ENCODE measurements at places on chromosomes 16 and 17. TPM values are rescaled to one million over a fixed set of nuclear protein-coding genes. Genes with fewer than 3 reads are reported as not detected.

GRCh38 chr16:84881702-84882521 lies 62.1 kb downstream of the CRISPLD2 start:
- DNase-seq, result peak; percentile 98

DNA sequence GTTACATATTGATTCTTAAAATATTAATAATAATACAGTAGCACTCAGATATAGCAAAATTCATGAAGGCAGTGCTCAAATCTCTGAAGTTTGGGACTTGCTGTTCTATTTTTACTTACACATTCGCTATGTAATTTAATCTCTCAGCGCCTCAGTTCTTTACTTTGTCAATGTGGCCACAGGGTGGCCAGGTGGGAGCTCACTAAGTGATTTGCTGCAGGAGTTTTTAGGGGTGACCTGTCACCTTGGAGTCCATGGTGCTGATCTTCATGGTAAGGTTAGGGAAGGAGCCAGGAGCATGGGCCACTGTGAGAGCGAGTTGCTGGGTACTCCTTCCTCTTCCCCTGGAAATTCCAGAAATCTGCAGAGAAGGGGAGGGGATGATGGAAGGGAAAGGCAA lies 28.1 kb downstream of the VWA3A start:
- no peak for DNase-seq

- no peak for DNase-seq
Measured at GRCh38 chr16:68070249-68070730, 14.9 kb upstream of the NFATC3 start.

GRCh38 chr17:12007466-12007865 lies 10.2 kb upstream of the ZNF18 start:
- no peak for DNase-seq

DNA sequence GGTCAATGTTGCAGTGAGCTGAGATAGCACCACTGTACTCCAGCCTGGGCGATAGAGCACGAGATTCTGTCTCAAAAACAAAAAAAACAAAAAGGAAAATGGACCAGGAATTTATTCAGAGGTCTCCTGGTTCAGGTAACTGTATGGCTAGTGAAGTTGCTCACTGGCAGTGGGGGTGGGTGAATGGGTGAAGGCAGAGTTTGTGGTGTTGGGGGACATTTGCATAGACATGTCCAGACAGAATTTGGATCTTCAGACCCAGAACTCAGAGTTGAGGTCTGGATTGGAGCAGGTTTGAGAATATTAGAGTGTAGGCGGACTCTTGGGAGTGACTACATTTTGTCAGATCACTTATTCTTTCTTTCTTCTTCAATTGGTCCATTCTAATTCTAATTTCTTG lies 55.0 kb downstream of the SMPD3 start:
- no peak for DNase-seq

DNA sequence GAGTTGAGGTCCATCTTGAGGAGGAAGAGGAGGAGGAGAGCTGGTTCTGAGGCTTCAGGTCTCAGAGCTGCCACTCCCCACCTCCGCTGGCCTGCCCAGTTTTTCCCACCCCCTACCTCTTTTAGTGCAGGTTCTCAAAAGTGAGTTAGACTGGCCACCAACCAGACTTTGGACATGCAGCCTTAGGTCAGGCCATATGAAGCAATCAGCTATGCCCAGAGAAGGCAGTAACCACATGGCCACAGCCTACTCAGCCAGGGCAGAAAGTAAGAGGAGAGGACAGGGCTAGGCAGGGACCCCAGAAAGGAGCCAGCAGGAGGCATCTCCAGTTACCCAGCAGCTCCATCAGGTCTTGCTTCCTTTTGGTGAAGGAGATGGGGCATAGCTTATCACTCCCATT lies 9.0 kb downstream of the MYO15A start:
- no peak for DNase-seq

DNA sequence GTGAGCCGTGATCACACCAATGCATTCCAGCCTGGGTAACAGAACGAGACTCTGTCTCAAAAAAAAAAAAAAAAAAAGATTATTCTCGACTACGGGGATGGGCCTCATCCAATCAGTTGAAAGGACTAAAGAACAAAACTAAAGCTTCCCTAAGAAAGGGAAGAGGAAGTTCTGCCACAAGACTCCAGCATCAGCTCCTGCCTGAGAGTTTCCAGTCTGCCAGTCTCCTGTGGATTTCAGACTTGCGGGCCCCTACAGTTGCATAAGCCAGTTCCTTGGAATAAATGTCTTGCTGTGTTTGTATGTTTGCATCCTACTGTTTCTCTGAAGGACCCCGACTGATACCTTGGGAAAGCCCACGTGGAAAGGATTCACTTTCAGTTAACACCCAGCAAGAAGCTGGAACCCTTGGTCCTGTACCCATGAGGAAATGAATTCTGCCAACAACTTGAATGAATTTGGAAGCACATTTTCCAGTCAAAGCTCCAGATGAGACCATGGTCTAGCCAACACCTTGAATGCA lies 26.3 kb upstream of the FZD2 start:
- DNase-seq, result no peak

GRCh38 chr17:17638467-17638866 lies 42.8 kb upstream of the RAI1 start:
- DNase-seq, result no peak

DNA sequence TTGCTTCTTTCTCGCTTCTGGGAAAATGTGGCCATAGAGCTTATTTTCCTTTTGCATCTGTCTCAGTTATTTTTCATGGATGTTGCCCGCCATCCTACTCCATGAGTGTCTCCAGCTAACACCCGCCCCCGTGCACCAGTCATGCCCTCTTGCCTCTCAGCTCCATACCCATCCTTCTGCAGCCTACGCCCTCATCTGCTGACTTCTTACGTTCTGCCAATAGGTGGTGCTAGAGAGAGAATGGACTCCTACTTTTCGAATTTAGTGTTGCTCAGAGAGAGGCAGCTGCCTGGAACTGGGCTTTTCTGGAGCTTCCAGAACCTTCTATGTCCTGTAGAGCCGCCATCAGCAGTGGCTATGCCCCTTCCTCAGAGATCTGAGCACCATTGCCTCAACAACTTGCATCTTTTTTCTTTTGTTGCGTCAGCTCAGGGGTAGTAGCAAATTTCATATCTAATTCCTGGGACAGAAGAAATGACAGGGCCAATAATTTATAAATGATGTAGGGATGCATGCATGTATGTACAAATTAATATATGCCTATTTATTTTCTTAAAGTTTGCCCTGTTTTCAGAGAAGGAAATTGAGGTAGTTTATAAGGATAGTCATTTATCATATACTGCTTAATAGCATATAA lies 119.7 kb upstream of the MYOCD start:
- peak; percentile 72 for DNase-seq

- DNase-seq, result no peak
Measured at GRCh38 chr16:454397-454940, 29.0 kb downstream of the RAB11FIP3 start.

DNA sequence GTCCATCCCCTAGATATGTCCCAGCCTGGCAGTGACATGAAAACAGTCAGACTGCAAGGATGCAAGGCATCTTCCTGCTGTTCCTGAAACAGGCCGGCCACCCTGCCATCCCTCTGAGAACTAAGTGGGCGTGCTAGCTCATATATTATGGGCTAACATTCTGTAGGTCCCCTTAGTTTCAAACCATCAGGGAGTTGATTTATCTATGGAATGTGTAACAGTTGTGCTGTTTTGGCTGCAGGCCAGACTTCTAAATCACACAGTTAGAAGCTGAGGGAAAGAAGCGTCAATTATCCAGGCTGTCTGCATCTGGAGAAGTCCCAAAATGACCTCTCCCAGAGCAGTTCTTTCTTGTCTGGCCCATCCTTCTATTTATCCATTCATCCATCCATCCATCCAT lies 102.7 kb upstream of the DNAH9 start:
- no peak for DNase-seq

DNA sequence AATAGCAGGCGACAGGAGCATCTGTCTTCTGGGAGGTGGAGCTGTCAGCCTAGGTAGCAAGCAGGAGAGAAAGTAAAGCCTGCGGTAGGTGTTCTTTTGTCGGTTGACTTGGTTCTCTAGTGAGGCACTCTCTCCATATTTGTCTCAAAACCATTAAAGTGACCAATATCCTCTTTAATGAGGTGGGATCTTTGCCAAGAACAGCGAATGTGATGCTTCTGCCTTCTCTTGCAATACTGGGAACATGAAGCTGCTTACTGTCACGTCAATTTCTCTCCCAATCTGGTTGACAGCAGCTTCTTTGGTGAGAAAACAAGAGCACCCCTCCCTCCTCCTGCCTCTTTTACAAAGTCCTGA lies 176.7 kb downstream of the ABCC12 start:
- no peak for DNase-seq

- no peak for DNase-seq
Measured at GRCh38 chr16:69294051-69294450, 17.1 kb upstream of the VPS4A start.

DNA sequence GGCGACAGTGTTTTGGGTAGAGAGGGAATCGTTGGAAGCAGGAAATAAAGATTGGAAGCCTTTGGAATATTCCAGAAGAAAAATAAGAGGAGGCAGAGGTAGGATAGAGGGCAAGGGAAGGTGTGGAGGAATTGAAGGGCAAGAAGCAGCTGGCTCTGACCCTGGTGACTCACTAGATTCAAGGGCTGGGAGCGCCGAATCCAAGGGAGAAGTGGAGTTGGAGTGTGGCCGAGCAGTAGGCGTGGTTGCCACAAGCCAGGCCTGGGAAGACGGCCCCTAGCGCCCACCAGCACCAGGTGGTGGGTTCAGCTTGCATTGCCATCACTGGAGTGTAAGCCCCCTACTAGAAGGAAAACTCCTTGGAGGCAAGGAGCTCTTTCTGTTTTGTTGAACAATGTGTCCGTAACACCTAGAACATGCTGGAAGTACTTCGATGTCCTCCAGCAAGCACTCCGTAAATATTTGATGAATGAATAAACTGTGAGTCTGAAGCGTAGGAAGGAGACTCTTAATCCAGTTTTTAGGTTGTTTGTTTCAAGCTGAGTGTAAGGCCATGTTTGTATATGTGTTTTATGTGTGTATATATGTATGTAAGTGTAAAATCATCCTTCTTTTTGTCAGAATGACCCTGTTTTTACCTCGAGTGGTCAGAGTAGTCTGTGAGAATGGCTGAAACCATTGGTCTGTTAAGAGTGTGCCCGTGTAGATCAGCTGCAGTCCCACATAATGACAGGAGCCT lies 139.5 kb downstream of the CMIP start:
- DNase-seq, result peak; percentile 92

- DNase-seq, result no peak
Measured at GRCh38 chr17:1412185-1413110, 12.4 kb upstream of the YWHAE start.

- DNase-seq, result peak; percentile 32
Measured at GRCh38 chr17:75601057-75601987, 13.7 kb downstream of the MYO15B start.

DNA sequence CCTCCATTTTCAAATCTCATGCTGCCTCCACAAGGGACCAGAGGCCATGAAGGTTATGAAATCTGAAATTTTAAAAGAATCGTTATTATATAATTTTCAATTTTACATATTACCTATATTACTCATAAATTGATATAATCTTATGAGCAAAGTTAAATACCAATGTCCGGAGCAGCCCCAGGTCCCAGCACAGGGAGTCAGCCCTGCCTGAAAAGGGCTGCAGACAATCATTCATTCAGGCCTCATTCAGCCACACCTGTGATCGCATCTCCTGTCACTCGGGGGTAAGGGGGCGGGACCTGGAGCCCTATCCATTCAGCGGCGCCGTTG lies 172.5 kb downstream of the AHSP start:
- peak; percentile 76 for DNase-seq

The C17orf107 gene
- 3.9 TPM for polyA plus RNA-seq

The TSPAN10 gene
- polyA plus RNA-seq, result 3.4 TPM

The SLC6A2 gene
- not detected for polyA plus RNA-seq

The SHISA6 gene
- polyA plus RNA-seq, result not detected

Measured in GM23248 (cell line).